Stimulated activated CD4-positive, alpha-beta T cell treated with anti-CD3 and anti-CD28 coated beads, Interleukin-1b, Interleukin-23, amount 100 ng/mL, for 48 hours (primary cell): ENCODE measurements at places on chromosomes 5 and 9.

- DNase-seq = no peak
These were observed 212.6 kb downstream of the MCTP1 start for GRCh38 chr5:95072281-95072680.

DNA sequence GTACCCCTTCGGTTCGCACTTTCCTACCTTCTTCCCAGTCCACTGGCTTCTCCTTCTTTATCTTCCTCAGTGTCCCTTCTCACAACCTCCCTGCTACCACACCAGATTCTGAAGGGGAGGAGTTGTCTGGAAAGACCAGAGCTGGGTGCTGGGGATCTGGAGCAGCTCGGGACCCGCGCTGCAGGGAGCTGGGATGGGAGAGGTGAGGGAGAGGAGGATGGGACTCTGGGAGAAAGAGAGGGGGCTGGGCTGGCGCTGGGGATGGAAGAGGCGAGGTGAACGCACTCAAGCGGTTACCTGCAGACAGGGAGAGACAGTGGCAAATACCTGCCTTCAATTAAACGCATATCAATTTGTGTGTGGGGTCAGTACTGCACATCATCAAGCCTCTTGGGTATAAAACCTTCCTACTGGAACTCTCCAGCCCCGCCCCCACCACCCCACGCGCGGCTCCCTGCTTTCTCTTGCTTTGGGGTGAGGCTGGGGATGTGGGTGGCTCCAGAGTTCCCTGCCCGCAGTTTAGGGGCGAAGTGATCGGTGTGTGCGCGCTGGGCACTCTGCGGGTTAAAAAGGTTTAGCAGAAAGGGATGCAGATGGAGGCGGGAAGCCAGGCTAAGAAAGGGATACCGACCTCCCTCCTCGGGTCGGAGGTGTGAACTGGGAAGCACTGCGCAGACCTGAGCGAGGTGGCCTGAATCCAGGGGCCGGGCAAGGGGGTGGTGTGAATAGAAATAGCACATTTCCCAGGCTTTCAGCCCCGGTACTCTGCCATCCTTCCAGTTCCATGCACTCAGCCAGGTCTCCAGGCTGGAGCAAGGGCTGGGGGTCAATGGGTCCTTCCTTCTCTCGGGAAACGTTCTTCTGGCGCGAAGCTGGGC lies 977 bp upstream of the PAM start:
- no peak for DNase-seq

GRCh38 chr5:68924481-68925145 lies 169.2 kb upstream of the SLC30A5 start:
- DNase-seq = no peak

DNA sequence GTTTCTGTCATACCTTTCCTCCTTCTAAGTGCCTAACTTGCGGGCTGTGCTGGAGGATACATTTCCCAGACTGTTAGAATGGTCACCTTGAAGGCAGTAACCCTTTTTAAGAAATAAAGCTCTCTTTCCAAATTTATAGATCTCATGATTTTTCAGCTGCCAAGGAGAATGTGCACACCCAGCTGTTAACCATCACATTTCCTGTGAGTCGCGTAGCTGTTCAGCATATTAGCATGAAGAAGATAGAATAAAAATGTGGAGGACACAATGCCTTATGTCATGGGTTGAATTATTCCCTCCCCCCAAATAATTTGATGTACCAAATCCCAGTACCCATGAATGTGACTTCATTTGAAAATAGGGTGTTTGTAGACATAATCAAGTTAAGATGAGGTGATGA lies 729.4 kb downstream of the MTRR start:
- no peak for DNase-seq

DNA sequence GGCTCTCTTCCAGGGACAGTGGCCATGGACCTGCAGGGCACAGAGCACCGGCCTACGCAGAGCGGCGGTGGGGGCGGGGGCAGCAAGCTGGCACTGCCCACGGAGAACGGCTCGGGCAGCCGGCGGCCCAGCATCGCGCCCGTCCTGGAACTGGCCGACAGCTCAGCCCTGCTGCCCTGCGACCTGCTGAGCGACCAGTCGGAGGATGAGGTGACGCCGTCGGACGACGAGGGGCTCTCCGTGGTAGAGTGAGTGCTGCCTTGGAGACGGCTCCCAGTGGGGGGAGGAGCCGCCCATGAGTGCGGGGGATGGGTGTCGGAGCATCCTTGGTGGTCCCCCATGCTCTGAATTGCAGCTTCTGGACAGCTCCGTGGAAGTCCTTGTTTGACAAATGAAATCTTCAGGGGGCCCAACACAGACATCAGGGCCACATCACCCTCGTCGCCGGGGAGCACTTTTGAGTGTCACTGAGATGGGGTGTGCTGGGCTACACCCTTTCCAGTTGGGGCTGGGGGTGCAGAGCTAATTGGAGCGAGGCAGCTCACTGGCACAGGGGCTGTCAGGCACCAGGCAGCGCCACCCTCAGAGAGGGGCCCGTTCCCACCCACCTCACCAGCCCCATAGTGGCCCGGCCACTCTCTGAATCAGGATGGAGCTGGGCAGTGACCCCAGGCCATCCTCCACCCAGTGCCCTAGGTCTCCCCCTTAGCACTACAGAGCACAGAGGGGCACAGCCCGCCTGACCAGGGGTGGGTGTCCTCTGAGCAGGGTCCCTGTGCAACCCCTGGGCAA lies 70.9 kb downstream of the KCNT1 start:
- no peak for DNase-seq

GRCh38 chr5:147966829-147967228 lies 60.5 kb upstream of the C5orf46 start:
- DNase-seq = no peak

DNA sequence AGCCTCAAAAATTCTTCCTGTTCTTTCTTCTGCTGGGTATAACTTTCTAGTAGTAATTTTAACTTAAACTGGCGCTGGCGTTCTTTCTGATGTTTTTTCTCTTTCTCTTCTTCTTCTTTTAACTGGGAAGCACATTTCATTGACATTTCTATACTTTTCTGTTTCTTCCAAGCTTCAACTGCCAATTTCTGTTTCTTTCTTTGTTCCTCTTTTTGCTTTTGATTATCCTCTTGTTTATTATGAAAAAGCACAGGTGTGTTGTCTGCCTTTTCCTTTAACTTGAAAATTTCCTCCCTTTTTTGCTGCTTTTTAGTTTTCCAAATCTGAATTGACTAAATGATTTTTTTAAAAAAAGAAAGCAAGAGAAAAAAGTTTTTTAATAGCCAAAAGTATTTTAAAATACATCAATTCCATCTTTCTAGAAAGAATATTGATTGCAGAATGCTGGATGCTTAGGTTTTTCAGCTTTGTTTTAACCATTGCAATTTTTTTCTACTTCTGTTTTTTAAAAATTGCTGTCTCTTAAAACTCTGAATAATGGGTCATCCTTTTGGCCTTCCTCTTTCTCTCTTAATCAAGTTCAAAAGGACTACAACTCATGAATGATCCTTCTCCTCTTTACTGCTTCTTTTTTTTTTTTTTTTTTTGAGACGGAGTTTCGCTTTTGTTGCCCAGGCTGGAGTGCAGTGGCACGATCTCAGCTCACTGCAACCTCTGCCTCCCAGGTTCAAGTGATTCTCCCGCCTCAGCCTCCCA lies 8.8 kb upstream of the PGGT1B start:
- no peak for DNase-seq

DNA sequence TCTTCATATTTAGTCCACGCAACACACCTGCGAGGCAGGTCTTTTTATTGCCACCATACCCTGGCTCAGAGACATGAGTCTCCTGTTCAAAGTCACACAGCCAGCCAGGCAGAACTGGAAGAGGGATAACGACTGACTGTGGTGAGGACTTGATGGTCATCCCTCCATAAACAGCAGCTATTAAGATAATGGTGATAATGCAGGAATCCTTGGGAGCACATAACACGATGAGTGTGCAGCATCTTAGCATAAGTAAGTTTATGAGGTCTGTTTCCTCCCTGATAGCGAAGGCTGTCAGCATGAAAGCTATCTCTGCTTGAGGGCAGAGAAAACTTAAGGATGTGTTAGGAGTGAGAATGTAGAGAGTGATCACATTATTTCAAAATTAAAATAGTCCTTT lies 30.9 kb downstream of the KCTD16 start:
- DNase-seq = no peak

GRCh38 chr9:129845373-129845772 lies 10.1 kb downstream of the USP20 start:
- no peak for DNase-seq

- DNase-seq = no peak
These were observed 28.0 kb downstream of the GLT6D1 start for GRCh38 chr9:135611142-135611874.

- no peak for DNase-seq
These were observed 304.6 kb downstream of the ACTL7B start for GRCh38 chr9:108551030-108551841.

- DNase-seq = peak; percentile 5
These were observed 25.7 kb downstream of the ZSWIM6 start for GRCh38 chr5:61357745-61358144.

GRCh38 chr5:138354926-138355378 lies 2.5 kb downstream of the KDM3B start:
- DNase-seq = peak; percentile 73

GRCh38 chr9:79731171-79731890 lies 159.6 kb downstream of the TLE4 start:
- DNase-seq = no peak
